ENCODE measurements at places on chromosomes 7 and 10.

DNA sequence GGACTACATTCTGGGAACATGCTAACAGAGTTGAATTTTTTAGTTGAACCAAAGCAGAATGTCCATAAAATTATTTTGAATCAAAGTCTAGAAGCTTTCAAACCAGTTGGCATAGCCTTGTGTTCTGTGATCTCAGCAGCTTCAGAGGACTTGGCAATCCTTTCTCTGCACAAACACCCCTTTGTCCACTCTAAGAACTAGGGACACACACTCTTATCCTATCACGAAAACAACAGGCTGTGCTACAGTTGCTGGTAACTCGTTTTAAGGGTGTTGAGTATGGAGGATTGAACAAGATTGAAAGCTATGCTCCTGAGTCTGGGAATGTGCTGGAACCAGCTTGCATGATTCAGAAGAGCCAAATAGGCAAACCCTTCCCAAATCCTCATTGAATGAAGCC is 76.4 kb upstream of the PRSS58 start:
- no peak for DNase-seq

GRCh38 chr7:1923409-1924257 is 253.6 kb downstream of the ELFN1 start:
- DNase-seq: no peak

DNA sequence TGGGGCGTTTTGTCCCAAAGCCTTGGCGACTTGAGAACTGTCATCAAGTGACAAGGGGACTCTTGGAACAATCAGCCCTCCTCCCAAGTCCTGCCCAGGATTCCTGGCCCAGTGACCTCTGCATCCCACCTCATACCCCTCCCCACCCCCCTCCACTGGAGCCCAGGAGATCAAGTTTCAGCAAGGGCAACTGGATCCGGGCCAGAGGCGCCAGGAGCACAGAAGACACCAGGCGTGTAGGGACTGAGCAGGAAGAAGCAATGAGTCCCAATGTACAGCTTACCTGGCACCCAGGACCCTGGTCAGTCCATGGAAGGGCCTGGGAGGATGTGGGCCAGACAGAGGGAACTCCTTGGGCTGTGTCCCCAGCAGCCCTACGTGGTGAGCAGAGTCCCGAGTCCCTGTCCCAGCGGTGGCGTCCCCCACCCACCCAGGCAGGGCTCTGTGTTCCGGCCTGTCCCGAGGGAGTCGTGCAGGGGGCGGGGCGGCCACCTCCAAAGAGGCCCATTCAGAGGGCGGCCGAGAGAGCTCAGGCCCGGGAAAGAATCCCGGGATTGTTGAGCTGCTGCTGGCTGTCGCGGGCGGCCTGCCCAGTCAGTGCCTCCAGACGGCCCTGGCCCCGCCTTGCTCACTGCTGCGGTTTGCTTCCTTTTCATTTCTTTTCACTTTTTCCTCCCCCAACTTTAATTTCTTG is 254.1 kb downstream of the TNS3 start:
- no peak for DNase-seq

DNA sequence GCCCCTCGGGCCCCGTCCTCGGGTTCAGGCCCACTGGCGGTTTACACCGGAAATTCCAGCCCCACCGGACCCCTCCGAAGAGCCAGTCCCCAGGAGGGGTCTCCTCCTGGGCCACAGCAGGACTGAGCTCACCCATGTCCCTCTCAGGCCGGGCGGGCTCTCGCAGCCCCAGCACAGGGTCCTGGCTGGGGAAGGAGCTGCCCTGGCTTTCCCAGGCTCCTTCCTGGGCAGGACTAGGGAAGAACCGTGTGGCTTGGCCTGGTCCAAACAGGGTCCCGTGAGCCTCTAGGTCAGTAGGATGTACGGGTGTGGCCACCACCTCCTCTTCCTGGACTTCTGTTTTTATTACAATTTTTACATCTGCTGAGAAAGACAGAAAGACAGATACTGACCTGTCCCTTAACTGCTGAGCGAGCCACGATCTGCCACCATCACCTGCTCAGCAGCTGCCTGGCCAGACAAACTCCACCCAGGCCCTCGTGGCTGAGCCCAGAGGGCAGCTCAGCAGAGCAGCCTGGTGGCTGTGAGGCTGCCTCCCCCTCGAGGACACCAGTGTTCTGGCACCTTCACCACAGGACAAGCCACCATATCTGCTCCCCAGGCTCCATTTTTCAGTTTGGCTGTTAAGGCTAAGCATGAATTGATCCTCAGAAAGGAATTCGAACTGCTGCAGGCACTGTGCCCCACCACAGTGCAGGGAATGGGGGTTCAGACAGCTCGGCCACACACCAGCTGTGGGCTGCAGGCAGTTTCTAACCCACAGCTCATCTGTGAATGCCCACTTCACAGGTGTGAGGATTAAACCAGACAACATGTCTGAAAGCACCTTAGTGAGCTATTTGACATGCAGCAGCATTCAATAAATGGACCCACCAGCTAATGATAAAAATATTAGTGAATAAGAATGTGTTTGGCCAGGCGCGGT is 14.5 kb upstream of the ZNF777 start:
- no peak for DNase-seq

DNA sequence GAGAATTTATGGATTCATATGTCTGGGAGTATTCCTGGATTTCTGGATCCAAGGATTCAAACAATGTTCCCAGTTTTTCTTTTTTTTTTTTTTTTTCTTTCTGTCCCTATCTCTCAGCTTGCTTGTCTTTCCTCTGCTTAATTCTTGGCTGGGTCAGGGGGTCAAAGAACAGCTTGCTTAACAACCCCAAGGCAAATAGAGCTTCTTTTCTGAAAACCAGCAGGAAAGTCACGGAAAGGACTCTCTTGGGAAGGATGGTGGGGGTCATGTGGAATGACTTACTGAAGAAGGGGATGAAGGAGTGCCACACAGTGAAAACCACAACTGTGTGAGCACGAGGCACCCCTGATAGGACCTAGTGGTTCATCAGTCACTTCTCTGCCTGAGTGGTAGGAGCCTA is 36.1 kb downstream of the GRK5 start:
- DNase-seq: no peak

DNA sequence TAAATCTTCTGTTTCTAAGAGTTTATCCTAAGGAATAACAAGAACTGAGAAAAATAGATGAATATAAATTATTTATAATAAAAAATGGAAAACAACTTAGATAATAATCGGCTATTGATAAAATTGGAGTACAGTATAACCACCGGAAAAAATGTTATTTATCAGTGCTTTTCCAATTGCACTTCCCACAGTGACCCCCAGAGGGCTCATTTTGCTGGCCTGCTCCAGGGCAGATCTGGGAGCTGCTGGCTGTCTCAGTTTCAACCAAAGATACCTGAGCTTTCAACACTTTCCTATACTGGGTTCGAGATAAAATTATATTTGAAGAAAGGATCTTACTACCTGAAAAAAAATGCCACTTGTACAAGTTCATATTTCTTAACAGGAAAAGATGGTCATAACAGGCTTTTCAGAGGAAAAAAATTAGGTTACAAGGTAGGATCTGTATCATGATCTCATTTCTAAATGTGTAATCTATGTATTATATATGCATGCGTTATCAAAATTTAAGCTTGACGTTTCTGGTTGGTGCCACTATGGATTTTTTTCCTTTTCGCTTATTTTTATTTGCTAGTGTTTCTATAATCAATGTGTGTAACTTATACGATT is 165.7 kb downstream of the NPSR1 start:
- peak; percentile 1 for DNase-seq

GRCh38 chr10:71766717-71767419 is 6.5 kb downstream of the VSIR start:
- DNase-seq: no peak

DNA sequence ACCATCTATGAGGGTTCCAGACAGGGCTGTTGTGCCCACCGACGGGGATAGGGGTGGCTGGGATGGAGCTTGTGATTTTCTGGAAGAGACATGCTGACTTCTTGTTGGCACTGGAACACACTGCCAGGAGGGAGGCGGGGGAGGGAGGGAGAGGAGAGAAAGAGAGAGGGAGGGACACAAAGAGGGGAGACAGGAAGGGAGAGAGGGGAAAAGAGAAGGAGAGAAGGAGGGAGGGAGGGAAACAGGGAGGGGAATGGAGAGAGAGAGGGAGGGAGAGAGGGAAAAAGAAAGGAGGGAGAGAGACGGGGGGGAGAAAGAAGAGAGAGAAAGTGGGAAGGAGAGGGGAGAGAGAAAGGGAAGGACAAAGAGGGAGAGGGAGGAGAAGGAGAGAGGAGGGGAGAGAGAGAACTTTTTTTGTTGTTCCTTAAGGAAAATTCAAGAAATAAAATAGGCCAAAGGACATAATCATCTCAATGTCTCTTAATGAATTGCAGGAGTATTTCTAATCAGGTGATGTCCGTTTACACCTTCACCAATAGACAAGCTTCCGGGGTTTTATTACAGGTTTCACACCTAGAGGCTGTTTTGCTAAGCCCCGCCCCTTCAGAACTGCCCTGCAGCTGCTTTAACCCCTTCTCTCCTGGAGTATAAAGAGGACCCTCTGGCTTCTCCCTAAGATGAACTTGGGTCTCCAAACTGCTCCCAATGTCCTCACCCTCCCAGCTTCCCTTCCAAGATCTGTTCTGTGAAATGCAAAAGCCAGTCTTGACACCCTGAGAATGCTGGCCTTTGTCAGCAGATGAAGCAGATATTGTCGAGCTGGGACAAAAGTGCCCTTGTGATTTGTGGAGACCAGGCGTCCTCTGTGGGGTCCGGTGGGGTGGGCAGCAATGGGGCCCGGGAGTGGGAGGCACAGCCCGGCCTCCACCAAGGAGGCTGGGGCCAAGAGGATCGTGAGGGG is 82.0 kb upstream of the GTF2IRD1 start:
- DNase-seq: no peak

DNA sequence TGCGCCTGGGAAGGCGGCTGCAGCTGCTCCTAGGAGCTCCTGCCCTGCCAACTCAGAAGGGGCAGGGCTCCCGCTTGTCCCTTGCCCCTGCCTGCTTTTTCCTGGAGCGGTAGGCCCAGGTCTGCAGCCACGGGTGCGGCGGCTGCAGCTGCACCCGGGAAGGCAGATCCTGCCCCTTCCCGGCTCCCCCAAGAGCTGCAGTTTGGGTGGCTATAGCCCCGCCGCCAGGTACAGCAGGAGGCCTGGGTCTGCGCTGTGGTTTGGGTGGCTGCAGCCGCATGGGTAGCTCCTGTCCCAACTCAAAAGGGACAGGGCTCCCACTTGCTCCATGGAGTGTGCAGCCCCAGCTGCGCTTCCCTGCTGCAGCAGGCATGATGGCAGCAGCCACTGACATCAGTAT is 6.5 kb upstream of the AUTS2 start:
- no peak for DNase-seq

DNA sequence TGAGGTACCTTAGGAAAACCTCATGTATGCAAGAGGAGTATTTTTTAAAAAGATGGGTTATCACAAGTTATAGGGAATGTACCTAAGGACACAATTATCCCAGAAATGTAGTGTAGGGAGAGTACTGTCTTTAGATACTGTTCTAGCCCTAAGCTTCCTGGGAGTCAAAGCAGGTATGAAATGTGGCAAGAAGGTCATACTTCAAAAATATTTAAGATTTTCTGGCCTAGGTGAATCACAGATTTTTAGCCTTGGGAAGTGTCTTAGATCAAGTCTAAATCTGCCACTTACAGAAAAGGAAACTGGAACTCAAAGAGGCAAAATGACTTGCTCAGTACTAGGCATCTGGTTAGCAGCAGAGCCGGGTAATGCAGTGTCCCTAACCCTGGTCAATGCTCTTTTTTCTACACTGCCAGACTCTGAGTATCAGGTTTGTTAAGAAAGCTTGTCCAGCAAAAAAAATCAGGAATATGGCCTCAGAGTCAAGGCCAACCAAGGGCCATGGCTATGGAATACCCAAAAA is 13.9 kb downstream of the PIK3AP1 start:
- no peak for DNase-seq

- no peak for DNase-seq
Measured at GRCh38 chr7:159075563-159076238, 69.0 kb downstream of the VIPR2 start.

GRCh38 chr10:86193841-86194240 is 172.8 kb downstream of the GRID1 start:
- DNase-seq: no peak

- peak; percentile 22 for DNase-seq
Measured at GRCh38 chr10:69327463-69328379, 49.4 kb downstream of the HK1 start.

DNA sequence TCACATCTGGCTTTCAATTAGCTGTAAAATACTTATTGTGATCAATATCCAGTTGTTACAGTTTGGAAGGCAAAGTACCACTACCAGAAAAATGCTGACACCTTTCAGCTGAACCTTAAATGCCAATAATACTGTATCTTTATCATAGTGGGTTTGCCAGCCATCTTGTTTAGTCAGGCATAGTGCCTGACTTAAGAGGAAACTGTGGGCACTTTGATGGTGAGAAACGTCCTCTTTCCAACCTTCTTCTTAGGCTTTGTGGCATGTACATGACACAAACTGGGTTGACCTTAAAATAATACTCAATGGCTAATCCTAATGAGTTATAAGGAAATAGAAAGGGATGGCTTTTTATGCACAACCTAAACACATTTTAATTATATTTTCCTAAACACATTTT is 52.3 kb upstream of the PRR15 start:
- DNase-seq: no peak

GRCh38 chr10:131226446-131227162 is 84.9 kb downstream of the TCERG1L start:
- DNase-seq: no peak

GRCh38 chr10:118958984-118959925 is 70.3 kb upstream of the NANOS1 start:
- no peak for DNase-seq

- no peak for DNase-seq
Measured at GRCh38 chr7:128351296-128352152, 7.8 kb upstream of the RBM28 start.

DNA sequence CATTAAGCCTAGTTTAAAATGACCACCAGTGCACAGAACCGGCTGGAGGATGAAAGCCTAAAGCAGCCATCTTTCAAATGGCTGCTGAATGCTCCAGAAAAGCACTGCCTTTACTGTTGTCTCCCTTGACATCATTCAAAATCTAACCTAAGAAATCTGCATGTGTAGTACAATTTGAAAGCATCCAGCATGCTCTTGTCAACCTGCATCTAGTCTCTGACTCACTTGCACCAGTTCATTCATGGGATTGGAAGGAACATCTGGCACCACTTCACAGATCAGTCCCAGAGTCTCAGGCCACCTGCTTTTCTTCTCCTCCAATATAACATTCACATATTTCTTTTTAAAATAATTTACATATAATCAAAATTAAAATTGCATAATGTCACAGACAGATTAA is 76.2 kb downstream of the RNF133 start:
- no peak for DNase-seq

DNA sequence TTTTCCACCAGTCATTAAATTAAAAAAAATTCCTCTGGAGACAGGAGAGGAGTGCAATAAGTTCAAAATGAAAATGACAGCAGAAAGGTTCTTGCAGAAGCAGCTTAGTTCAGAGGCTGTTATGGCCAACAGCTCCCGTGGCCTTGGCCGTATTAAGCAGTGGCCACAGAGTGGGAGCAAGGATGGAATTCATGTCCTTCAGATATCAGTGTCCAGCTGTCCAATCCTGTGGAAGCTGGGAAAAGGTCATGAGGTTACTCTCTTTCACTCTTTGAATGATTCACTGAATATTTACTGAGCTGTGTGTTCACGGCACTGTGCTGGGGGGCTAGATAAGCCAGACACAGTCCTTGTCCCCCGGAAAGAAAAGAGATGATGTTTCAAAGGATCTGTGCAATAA is 231.8 kb downstream of the BMPER start:
- no peak for DNase-seq

- no peak for DNase-seq
Measured at GRCh38 chr10:100693821-100694220, 51.6 kb upstream of the PAX2 start.

Measured in stimulated activated CD8-positive, alpha-beta memory T cell treated with anti-CD3 and anti-CD28 coated beads, Interleukin-12 subunit alpha, Interleukin-12 subunit beta, amount 100 ng/mL, for 4 hours (primary cell).